Hepatocyte (in vitro differentiated cells): ENCODE measurements at places on chromosomes 7 and 10. TPM values are rescaled to one million over a fixed set of nuclear protein-coding genes. Genes with fewer than 3 reads are reported as not detected.

GRCh38 chr7:80542398-80542797, 30.5 kb upstream of the GNAT3 start:
- DNase-seq: no peak

DNA sequence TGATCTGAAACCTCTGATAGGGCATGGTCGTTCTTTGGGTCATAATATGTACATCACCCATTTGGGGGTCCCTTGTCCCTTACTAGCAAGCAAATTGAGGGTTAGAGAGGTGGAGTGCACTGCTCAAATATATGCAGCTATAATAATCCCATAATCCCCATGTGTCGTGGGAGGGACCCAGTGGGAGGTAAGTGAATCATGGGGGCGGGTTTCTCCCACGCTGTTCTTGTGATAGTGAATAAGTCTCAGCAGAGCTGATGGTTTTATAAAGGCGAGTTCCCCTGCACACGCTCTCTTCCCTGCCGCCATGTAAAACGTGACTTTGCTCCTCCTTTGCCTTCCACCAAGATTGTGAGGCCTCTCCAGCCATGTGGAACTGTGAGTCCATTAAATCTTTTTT, 262.7 kb downstream of the BMPER start:
- no peak for DNase-seq

DNA sequence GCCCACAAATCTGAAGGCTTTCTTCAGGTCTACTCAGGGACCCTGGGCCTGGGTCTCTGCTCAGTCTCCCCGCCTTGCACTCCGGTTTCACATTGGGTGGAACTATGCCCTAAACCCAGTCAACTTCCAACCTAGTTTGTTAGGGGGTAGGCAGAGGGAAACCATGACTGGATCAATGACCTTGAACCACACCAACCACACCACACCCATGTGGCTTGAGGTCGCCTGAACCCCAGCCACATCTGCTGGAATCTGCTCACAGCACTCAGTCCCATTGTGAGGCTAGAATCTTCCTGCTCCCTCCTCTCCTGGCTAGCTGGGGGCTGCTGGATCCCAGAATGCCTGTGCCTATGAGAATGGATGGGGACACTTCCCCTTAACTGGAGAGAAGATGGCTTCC, 17.9 kb downstream of the RFC2 start:
- no peak for DNase-seq

- DNase-seq: peak; percentile 58
Measured at GRCh38 chr7:22586786-22587140, 86.8 kb upstream of the STEAP1B start.

DNA sequence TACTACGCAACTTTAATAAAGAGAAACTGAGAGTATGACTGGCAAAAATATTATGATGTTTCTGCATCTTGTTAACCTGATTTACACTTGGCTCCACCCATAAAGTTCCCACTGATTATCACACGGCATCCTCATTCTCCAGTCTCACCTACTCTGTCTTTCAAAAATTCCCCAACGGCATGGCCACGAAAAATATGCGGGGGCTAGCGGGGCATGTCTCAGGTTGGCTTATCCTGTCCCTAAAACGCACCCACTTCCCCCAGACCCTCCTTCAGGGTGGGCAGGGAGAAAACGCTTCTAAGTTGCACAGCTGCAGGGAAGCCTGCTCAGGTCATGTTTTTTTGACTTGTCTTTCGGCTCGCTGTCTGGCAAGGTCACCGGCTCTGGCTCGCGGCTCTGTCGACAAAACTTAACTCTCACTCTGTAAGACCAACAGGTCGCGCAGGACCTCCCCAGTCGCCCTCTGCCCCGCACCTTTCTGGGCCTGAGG, 3.8 kb downstream of the CDK6 start:
- no peak for DNase-seq

- no peak for DNase-seq
Measured at GRCh38 chr10:95437669-95438068, 123.5 kb downstream of the SORBS1 start.

GNGT1 gene
- not detected in 2 replicates for total RNA-seq

HMX2 gene
- total RNA-seq: not detected in 2 replicates
